ENCODE measurements at places on chromosomes 3 and 15. TPM values are rescaled to one million over a fixed set of nuclear protein-coding genes. Genes with fewer than 3 reads are reported as not detected.

- DNase-seq, result no peak
Measured at GRCh38 chr15:65783872-65784271, 8.2 kb downstream of the DENND4A start.

Gene LRTM1
- not detected for total RNA-seq

Gene VWA5B2
- not detected for total RNA-seq

Gene HIGD2B
- total RNA-seq, result not detected

DNA sequence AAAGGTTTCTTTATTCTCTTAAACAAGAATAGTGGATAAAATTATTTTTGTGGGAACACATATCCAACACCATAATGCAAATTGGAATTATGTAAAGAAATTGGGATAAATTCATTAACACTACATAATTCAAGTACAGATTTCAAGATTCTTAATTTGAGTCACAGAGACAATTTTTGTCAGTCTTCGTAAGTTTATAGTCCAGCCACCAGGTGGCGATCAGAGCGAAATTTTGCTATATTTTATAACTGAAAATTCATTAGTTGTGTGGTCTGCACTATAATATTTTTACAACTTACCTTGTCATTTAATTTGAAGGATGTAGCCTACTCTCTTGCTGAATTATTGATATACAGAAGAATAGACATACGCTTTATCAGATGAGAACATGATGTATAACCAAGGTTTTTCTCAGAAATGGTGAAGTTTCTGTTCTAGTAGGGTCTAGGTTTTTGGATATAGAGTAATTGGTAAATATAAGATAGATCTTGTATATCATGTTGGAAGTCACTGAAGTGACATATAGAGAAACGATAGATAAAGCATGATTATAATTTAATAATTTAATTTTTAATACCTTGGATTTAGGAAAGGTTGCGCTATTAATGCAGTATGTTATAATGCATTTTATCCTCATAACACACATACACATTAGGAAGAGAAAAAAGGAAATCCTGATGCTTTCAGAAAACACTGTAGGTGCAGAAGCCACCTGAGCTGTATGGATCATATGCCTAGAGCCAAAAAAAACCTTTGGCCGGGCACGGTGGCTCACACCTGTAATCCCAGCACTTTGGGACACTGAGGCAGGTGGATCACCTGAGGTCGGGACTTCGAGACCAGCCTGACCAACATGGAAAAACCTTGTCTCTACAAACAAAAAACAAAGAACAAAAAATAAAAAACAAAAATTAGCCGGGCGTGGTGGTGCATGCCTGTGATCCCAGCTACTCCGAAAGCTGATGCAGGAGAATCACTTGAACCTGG lies 31.7 kb downstream of the PLSCR4 start:
- peak; percentile 58 for DNase-seq

DNA sequence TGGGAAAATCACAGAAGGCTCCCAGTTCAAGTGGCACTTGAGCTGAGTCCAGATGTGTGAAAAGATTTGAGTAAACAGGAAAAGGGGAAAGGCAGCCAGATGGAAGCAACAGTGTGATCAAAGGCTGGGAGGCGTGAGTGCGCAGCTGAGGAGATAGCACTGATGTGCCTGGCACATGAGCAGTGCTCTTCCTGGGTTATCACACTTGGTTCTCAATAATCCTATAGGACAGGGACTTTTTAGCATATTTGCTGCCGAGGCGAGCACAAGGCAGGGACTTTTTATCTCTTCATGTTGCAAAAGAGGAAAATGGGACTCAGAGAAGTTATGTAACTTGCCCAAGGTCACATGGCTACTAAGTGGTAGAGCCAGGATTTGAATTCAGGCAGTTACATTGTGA lies 39.6 kb downstream of the CORO2B start:
- no peak for DNase-seq

Gene ACTC1
- total RNA-seq, result not detected

GRCh38 chr15:99764522-99764921 lies 31.3 kb upstream of the LYSMD4 start:
- no peak for DNase-seq

GRCh38 chr3:115788921-115789470 lies 165.7 kb downstream of the GAP43 start:
- no peak for DNase-seq

Gene FAM174B
- 4.9 TPM for total RNA-seq

Gene TNNC1
- total RNA-seq, result 4.2 TPM

DNA sequence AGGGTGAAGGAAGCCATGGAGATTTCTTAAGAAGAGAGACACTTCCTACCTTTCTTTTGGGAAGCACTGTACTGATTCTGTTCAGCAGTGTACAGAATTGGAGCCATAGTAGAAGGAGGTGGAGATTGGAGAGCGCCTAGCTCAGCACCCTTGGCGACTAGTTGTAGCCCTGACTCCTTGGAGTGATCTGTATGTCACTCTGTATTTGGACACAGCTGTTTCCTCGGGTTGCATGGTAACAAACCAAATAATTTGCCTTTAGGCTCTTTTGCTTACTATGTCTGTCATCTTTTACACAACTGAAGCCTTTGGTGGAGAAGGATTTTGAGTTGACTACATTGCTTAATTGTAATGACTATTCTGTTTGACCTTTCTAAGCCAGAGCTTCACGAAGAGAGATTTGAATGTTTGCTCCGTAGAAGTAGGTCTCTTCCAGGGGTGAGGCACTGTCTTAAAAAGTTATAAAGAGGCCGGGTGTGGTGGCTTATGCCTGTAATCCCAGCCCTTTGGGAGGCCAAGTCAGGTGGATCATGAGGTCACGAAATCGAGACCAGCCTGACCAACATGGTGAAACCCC lies 77.1 kb downstream of the AKAP13 start:
- DNase-seq, result no peak

DNA sequence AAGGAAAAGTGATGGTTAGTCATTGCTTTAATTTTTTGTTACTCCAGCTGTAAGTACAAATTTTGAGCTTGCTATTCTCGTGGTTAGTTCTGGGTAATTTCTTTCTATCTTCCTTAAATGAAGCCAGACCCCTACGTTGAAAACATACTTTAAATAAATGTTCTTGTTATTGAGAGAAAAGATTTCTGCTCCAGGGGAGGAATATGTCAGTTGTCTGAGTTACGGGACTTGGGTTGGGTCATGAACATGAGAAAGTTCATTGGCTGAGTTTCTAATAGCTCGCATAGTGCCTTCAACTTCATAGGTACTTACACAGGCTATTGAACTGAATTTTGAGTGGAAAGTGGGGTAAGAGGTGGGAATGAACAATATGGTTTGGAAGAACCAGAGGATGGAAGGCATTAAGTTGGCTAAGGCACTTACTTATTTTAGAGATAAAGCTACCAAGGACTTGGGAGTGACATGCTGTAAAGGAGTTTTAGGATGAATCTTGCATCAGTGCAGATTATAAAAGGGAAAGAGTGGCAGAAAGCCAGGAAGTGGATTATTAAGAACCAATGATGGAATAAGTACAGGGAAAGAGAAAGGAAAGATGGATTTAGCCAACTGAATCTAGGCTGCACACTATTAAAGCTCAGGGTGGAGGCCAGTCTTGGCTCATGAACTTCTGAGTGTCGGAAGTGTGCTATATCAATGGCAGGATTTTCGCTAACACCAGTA lies 1.4 kb downstream of the RPSA start:
- no peak for DNase-seq

DNA sequence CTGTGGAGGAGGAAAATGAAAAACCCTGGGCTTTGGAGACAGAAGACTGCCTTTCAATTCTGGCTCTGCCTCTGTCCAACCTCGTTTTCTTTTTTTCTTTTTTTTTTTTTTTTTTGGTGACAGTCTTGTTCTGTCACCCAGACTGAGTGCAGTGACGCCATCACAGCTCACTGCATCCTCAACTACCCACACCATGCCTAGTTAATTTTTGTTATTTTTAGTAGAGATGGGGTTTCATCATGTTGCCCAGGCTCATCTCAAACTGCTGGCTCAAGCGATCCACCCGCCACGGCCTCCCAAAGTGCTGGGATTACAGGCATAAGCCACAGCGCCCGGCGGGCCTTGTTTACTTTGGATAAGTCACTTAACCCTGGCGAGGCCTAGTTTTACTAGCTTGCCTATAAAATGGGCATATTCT lies 66.3 kb upstream of the SLC25A26 start:
- no peak for DNase-seq

GRCh38 chr15:25718597-25718996 lies 144.5 kb downstream of the ATP10A start:
- DNase-seq, result no peak

- no peak for DNase-seq
Measured at GRCh38 chr3:71016178-71016845, 567.2 kb downstream of the FOXP1 start.

GRCh38 chr3:105555206-105555605 lies 188.5 kb downstream of the ALCAM start:
- no peak for DNase-seq

Gene RASGRF1
- not detected for total RNA-seq

DNA sequence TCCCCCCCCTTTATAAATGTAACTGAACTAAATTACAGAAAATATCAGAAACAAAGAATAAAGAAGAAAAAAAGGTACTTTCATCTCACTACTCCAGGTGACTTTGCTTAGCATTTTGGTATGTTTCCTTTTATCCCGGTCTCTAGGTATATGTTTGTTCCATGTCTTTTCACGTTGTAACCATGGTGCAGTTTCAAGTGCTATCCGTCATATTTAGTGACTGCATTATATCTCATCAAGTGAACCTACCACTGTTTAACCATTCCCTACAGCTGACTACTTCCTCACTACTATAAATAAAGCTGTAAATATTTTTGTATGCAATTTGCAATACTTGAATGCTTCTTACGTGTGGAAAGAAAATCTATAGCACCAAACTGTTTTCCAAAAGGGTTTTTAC lies 2.2 kb downstream of the BTBD1 start:
- DNase-seq, result no peak

Gene MAGEL2
- not detected for total RNA-seq

Gene NRG4
- not detected for total RNA-seq

DNA sequence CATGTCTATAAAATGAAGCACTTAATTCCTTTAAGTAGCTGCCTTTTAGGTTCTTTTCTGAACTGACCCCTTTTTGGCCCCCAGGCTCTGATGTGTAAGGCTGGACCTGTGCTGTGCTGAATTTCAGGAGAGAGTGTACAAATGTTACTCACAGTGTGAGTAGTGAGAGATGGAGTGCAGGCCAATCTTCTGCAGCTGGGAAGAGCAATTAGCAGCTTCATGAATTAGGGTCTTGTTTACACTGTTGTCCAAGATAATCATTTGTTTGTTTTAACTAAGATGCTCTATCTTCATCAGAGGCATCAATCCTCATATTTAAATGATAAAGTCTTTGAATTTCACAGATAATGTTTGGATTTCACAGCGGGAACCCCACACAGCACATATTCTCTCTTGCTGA lies 19.4 kb downstream of the ARPP21 start:
- DNase-seq, result no peak

GRCh38 chr15:74542166-74543042 lies 1.4 kb downstream of the ARID3B start:
- DNase-seq, result no peak

Gene CLDN16
- total RNA-seq, result not detected

DNA sequence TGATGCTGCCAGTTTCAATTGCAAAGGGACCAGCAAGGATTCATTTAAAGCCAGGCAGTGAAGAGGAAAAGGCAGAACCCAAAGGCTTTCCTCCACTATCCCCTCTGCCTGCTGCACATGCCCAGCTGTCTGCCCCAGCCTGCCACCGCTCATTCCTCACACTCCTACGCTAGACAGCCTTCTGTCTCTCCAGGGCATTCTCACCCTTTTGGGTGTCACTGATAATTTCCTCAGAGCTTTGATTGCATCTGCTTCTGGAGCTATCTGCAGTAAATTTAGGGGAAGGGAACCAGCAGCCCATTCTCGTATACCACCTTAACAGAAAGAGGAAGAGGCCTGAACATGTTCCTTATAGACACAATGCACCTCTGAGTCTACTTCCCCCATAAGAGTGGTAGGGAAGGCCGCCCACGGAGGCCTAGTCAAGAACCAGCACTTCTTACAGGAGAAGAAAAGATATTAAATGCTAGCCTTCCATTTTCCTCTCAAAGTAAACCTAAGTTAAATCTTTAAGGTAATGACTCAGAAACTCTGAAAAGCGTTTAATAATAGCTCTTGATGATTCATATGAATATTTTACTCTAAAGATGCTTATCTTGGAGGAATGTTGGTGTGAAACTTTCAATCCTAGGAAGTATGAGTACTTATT lies 20.9 kb downstream of the NUDT16 start:
- no peak for DNase-seq

Gene OXTR
- 0.91 TPM for total RNA-seq

DNA sequence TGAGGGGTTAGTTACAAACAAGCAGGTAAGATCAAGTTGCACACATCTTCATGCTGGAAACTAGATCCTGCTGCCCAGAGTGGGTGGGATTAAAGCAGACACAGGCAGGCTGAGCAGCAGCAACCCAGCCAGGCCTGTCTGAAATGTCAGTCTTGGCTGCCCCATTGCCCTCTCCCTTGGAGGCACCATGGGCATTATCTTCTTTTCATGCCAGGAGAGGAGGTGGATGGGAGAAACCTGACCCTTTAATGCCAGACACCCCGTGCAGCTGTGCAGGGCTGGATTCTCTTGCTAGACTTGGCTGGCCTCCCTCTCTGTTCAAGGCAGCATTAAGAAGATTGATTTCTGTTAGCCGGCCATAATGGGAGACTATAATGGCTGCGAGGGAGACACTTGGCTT lies 23.0 kb upstream of the EPHB1 start:
- no peak for DNase-seq

GRCh38 chr15:75107908-75108838 lies 84.8 kb downstream of the PPCDC start:
- peak; percentile 81 for DNase-seq

- peak; percentile 33 for DNase-seq
Measured at GRCh38 chr15:43939070-43939469, 112.3 kb downstream of the WDR76 start.

DNA sequence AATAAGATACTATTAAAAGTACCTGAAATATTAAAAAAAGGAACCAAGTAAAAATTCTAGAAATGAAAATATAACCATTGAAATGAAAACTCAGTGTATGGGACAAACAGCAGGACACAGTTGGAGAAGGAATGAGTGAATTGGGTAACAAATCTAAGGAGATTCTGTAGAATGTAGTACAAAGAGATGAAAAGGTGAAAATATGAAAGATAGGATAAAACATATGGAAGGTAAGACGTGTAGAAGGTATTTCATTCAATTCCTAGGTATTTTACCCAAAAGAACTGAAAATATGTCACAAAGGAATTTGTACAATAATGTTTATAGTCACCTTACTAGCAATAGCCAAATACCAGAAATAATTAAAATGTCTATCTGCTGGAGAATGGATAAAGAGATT lies 82.9 kb upstream of the CCNL1 start:
- DNase-seq, result no peak

Gene SHISA5
- 52.9 TPM for total RNA-seq

Gene AMIGO3
- total RNA-seq, result not detected

Gene IGSF11
- 0.23 TPM for total RNA-seq

GRCh38 chr3:167863811-167864551 lies 128.5 kb downstream of the SERPINI1 start:
- DNase-seq, result no peak

GRCh38 chr3:31572236-31573004 lies 39.7 kb downstream of the STT3B start:
- no peak for DNase-seq

- DNase-seq, result no peak
Measured at GRCh38 chr15:100631831-100632230, 29.4 kb downstream of the ASB7 start.

Gene CILP
- not detected for total RNA-seq

- DNase-seq, result no peak
Measured at GRCh38 chr3:190281308-190282051, 40.8 kb downstream of the CLDN1 start.

GRCh38 chr15:85543741-85544155 lies 163.3 kb downstream of the AKAP13 start:
- peak; percentile 60 for DNase-seq

Gene ADAMTSL3
- not detected for total RNA-seq

Data from activated CD4-positive, alpha-beta T cell treated with anti-CD3 and anti-CD28 coated beads for 36 hours (primary cell).